ENCODE measurements at places on chromosomes 5 and 9. TPM values are rescaled to one million over a fixed set of nuclear protein-coding genes. Genes with fewer than 3 reads are reported as not detected.

DNA sequence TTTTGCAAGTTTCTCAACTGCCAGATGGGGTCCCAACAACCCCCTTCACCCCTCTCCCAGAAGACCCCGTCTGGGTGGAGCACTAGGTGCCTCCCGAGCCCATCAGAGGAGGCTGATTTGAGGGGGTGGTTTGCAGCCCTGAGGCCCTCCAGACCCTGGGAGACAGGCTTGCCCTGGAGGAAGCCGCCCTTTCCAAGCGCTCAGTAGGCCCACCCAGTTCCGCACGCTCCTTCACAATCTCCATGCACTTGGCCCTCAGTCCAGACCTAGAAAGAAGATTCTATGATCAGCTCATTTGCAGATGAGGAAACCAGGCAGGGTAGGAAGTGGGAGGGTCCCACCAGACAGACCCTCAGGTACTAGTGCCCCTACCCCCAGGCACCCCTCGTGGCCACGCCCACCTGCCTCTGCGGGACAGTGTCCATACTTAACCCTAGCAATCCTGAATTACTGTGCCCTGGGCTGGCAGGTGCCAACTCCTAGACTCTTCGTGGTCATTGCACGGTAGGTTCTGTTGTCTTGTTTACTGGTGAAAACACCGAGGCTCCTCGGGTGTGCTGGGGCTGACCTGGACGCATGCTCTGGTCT lies 22.3 kb downstream of the OR2V1 start:
- H3K36me3 ChIP-seq, result no peaks in the 10 kb centered on the region
- no peak overlapping the region for H3K27ac ChIP-seq
- H3K4me3 ChIP-seq, result no peak overlapping the region

GRCh38 chr9:99130069-99130468 lies 25.2 kb downstream of the TGFBR1 start:
- H3K27me3 ChIP-seq, result no peaks in the 10 kb centered on the region
- peaks cover 6% of the 10 kb centered on the region for H3K4me1 ChIP-seq
- no peak overlapping the region for H3K4me3 ChIP-seq
- DNase-seq, result no peak

- no peak overlapping the region for H3K27ac ChIP-seq
- H3K4me1 ChIP-seq, result peaks cover 19% of the 10 kb centered on the region
- H3K4me3 ChIP-seq, result peak overlapping the region; percentile 94
- no peak for DNase-seq
These were observed 729 bp upstream of the TMEM38B start for GRCh38 chr9:105693435-105694189.

- no peaks in the 10 kb centered on the region for H3K4me1 ChIP-seq
- H3K27me3 ChIP-seq, result no peaks in the 10 kb centered on the region
- H3K4me3 ChIP-seq, result no peak overlapping the region
- DNase-seq, result no peak
- no peak overlapping the region for H3K27ac ChIP-seq
These were observed 183.1 kb downstream of the NMUR2 start for GRCh38 chr5:152221721-152222629.

Gene SH3PXD2B
- 42.1 TPM for total RNA-seq

Data from suprapubic skin (tissue), 4 donors.